ENCODE measurements at places on chromosomes 2 and 18.
A peak's percentile ranks its signal among the peaks of the same experiment; 100 is the strongest.

DNA sequence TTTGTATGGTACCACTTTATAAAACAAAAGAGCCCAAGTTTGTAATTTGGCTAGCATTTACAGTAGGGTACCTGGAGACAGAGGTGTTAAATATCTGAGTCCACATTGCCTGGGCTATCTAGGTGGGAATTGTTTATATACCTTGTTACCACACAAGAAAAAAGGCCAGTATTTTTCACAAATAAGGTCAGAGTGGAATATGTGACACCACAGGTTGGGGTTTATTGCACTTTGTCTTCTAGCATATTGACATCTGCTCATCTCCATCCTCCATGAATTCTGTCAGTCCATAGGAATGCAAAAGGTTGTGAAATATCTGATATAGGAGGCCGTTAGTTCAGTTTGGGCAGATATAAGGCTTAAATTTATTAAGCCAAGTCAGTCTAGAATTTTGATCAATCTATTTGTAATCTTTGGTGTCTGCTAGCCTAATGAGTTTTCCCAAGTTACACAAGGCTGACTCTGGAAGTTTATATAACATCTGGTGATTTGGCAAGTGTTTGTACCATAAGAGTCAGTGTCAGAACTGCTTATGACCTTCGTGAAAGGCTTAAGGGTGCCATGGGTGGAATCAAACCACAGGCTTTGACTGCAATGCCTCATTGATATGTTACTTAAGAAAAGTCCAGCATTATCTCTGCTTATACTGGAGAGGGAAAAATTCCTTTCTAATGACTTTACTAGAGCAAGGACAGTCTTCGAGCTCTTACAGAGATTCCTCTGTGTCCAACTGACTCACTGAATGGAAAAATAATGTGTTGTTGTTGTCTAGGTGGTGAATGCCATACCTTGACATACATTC lies 11.3 kb upstream of the DPP4 start:
- no peak for DNase-seq

DNA sequence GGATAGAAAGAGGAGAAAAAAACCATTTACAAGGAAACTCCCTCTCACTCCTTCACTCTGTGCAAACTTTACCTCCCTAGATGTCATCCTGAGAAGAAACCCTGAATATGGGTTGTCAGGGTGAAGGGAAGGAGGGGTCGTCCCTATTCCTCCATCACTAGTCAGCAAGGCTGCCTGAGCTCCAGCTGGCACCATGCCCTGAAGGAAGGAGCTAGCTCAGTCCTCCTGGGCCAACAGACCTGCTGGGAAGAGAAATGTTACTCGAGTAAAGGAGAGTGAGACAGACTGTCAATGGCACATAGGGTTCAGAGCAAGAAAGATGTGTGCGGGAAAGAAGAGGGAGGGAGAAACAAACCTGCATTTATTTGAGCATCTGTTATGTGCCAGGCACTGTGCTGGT lies 18.3 kb upstream of the EPAS1 start:
- DNase-seq, result no peak

DNA sequence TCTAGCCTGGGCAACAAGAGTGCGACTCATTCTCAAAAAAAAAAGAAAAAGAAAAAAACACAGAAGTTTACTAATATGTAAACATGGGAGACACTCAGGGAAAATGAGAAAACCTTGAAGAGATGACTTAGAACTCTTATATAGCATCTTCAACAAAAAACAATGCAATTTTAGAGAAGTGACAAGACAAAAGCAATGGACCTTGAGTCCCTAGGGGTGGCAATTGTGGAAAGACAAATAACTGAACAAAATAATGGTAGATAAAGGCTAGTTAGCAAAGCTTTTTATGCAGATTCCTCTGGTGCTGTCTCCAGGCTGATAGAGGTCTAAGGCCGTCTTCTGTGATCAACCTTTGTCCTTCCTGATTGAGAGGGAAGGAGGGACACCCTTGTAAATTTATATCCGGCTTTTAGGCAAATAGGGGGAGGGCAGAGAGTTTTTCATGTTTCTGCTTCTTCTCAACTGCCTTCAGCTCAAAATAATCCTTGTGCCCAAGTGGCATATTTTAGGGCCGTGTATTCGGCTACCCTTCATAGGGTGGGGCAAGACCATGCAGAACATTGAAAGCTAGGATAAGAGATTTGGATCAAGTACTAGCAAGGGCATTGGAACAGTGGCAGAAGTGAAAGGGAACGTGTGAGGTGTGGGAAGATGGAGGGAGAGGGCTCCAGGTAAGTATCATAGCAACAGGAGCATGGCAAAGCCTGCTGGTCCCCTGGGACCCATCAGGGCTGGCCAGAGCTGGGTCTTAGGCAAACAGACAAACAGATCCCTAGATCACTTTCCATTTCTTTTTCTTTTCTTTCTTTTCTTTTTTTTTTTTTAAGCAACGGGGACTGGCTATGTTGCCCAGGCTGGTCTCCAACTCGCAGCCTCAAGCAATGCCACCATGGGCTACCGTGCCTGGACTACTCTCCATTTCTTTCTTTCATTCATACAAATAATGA lies 116.2 kb upstream of the STPG4 start:
- DNase-seq, result no peak

DNA sequence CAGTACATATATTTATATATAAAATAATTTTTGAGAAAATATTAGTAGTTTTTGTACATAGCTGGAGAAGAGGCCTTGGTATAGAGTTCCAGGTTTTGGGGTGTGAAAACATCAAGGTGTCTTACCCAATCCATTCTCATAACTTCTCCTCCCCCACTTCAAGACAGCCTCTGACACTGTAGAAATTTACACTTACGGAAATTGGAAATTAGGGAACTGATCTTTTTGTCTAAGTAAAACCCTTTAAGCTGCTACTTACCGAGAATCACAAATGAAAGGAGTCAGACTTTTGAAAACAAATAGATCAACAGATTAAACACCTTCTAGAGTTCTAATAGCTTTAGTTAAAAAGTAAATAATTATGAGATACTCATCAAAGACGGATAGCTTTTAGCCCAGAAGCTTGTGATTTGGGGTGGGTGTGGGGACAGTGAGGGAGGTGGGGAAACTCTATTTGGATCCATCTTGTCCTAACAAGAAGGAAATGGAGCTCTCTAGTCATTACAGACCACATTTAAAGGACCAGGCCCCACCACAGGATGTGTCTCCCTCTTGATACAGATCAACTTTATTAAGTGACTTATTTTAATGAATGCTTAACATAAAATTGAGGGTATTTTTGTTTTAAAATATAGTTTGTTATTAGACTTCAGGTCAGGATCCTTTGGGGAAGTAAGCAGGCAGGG lies 11.1 kb upstream of the FBXO11 start:
- no peak for DNase-seq

GRCh38 chr2:212520340-212520739 lies 18.3 kb downstream of the ERBB4 start:
- DNase-seq, result peak; percentile 27

- no peak for DNase-seq
Measured at GRCh38 chr18:61748004-61748403, 144.8 kb downstream of the RNF152 start.

- peak; percentile 70 for DNase-seq
Measured at GRCh38 chr2:206084870-206085741, 868 bp downstream of the INO80D start.

DNA sequence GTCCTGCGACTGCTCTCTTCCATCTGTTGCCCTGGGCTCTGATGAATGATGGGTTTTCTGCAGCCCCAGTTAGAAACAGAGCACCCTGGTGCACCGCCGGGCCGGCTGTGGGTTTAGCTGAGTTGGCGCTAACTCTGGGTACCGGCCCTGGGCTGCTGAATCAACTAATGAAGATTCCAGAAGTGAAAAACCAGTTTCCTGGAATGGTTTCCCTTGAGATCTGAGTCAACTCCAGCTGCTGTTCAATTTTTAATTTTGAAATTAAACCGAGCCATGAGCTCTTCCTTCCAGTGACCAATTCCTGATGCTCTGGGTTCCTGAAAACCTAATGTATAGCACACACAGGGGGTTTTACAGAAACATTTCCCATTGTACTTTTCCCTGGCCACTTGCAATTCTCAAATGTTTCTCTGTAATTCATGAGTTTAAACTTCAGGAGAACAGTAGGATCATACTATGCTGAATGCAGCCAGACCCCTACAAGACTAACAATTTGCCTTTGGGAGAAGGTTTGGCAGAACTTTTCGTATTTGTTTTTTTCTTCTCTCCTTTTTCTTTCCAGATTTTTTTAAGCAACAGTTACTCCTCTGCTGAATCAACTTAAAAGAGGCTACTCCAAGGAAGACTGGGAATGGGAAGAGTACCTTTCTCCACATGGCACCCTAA lies 5.5 kb downstream of the COL6A3 start:
- DNase-seq, result no peak

- DNase-seq, result no peak
Measured at GRCh38 chr18:8979258-8979988, 123.1 kb upstream of the NDUFV2 start.

DNA sequence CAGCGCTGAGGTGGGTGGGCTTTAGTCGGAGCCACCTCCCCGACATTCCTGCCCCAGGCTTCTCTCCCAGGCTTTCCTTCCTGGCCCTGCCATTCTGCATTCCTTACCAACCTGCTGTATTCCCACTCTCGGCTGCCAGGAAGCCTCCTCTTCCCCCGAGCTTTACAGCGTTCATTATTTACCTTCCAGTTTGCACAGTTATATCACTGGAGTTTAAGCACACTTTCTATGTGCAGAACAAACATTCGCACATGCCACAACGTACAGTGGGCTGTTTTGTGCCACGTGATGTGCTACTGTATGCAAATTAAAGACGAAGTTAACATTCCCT lies 246.3 kb downstream of the SOX11 start:
- no peak for DNase-seq

All from D341Med (cell line).